Activated T-cell treated with anti-CD3 and anti-CD28 coated beads, Interleukin-2, amount 50 U/mL, for 72 hours (primary cell): ENCODE measurements at places on chromosomes 12 and 14.

DNA sequence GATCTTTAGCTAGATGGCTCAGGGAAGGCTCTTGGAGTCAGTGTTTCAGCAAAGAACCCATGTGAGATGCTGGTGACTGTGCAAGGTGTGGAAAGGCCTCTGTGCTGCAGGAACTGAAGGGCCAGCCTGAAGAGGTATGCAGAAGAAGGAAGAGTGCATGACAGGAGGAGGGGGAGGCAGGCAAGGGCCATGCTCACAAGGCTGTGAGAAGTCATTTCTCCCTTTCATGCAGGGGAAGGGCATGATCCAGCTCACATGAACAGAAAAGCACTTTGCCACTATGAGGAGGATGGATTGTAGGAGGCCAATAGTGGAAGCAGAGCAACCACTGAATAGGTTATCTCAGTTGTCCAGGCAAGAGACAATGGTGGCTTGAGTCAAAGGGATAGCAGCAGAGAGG, 83.7 kb downstream of the SSPN start:
- no peak for DNase-seq

DNA sequence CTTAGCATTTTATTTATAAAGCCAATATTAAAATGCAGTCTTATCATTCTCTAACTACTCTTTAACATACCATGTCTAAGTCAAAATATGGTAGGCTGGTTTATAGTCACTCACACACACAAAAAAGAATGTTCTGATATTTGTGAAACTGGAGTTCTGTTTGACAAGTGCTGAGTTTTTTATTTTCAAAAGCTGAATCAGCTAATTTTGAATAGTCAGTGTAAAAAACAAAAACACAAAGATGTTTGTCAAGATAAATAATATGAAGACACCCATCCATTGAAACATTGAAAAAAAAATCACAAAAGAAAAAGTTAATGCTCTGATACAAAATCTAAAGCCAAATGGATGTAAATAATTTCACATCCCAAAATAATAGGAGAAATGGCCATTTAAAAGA, 231.5 kb downstream of the MED13L start:
- no peak for DNase-seq

DNA sequence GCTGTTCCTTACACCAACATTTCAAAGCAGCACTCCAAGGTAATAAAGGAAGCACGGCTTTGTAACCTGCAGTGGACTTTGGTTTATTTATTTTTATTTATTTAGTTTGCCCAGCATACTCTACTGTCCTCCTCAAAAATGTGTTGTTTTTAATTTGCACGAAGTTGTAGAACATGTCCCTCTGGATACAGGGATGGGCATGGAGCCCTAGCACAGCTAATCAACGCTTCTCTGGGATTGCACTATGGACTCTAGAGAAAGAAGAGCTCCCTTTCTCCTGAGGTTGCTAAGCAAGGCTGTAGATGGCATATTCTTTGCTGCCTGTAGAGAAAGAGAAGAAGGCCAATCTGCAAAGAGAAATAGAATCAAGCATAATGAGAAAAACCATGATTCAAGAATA, 5.9 kb upstream of the ANAPC5 start:
- no peak for DNase-seq

- DNase-seq, result no peak
These were observed 37.3 kb downstream of the PTPN11 start for GRCh38 chr12:112456029-112456428.

DNA sequence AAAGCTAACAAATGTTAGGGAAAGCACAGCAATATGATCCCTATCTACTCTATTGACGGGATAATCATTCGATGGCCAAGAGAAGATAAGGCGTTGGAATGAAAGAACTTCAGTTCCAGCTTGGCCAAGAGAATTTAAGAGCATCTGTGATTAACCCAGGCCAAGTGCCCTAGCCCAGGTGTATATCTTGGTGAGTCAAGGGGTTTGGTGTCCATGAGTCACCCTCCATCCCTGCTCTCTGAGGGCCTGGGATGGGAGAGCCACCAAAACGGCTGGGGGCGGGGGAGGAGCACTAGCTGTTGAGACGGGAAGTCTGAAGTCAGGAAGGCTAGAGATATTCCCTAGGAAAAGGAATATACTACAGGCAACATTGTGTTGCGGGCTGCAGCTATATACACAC, 13.0 kb downstream of the TBPL2 start:
- DNase-seq, result no peak

- DNase-seq, result no peak
These were observed 64.9 kb upstream of the PCED1B start for GRCh38 chr12:47014474-47014873.

DNA sequence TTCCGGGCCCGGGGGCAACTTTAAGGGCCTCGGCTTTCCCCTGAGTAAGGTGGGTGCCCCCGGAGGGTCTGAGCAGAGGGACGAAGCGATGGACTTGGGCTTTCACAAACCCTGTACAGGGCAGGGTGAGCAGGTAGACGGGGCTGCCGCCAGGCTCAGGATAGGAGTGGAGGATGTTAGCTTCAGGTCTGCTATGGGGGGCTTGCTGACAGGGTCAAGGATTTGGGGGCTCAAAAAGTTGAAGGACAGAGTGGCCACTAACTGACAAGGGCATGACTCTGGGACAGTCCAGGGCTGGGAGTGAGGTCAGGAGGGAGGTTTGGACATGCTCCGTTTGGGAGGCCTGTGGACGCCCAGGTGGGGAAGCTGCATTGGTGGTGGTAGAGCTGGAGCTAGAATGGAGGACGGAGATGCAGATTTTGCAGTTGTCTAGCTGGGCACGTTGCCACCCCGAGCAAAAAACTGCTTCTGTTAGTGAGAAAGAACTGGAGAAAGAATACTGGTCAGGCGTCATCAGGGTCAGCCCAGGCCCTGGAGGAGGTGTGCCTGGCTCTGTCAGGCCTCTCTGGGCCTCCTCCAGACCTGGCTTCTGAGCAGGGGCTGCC, 113.3 kb downstream of the ADGRD1 start:
- no peak for DNase-seq

GRCh38 chr14:33933386-33933933, 17.4 kb downstream of the EGLN3 start:
- no peak for DNase-seq

DNA sequence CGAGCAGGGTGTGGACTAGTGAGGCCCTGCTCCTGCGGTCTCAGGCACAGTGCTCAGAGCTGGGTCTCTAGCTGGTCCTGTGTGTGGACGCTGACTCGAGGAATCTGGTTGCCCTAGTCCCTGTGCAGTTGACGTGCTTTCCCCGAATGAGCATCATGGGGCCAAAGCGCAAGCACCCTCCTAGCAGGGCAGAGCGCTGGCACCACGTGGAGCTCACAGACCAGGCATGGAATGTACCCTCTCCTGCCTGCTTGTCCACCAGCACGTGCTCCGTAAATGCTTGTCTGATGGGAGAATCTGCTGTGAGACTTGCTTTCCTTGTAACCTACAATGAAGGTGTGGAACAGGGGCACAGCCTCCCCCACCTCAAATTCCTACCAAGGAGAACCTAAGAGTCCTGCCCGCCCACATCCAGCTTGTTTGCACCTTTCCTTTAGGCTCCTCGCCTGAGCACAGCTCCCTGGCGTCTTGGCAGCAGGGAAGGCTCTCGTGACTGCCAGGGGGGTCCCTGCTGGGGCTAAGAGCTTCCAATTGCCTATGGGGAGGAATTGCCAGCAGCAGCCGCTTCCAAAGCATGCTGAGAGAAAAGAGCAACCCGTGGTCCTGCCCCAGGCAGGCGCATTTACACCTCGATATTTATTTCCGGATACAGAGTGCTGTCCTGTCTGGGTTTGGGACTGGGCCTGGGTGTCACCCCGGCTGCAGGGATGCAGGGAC, 125.0 kb downstream of the PIWIL1 start:
- no peak for DNase-seq

GRCh38 chr14:96139879-96140278, 64.8 kb upstream of the BDKRB2 start:
- DNase-seq, result no peak

GRCh38 chr12:15443611-15444010, 121.3 kb downstream of the PTPRO start:
- no peak for DNase-seq

GRCh38 chr14:88488081-88488480, 66.7 kb downstream of the PTPN21 start:
- DNase-seq, result no peak

- DNase-seq, result no peak
These were observed 45.5 kb downstream of the KTN1 start for GRCh38 chr14:55625481-55625880.

GRCh38 chr12:64186789-64187188, 35.3 kb downstream of the KICS2 start:
- peak; percentile 26 for DNase-seq

DNA sequence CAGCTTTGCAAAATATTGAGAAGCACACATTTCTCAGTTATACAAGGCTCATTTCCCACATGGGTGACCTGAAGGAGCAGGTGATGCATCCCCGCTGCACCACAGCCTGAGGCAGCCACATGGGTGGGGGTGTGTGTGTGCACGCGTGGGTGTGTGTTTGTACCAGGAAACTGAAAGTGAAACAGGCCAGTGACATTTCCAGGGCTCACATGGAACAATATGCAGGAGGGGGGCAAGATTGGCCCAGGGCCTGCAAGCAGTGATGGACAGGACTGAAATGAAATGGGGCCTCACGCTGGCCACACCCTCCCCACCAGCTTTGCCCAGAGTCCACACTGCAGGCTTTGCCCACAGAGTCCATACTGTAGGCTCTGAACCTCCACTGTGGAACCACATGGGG, 154.2 kb upstream of the PARP11 start:
- DNase-seq, result peak; percentile 66

DNA sequence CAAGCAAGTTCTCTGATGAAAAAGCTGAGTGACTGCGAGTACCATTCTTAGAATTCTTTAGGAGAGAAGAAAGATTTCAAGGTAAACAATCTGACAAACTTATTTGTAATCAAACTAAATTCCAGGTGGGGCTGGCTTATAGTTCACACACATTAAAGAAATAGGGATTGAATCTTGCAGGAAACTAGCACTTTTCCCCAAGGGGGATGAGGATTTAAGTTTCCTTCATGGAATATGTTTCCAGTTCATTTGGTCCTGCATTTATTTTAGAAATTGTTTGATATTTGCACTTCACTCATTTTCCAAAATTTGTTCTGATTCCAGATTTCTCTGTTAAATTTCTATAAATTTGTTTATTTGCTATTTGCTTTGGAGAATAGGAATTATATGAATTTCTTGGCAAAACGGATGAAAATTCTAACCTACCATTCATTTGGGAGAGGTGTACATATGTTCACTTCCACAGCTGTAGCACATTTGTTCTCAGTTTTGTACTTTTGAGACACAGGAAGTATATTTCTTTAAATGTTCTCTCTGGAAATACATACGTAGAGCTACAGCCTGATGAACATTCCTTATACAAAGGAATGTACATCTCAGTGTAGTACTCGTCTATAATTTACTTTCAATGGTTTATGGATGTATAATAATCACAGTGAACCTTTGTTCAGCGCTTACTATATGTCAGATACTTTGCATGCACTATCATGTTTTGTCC, 145.5 kb downstream of the AKAP6 start:
- no peak for DNase-seq

DNA sequence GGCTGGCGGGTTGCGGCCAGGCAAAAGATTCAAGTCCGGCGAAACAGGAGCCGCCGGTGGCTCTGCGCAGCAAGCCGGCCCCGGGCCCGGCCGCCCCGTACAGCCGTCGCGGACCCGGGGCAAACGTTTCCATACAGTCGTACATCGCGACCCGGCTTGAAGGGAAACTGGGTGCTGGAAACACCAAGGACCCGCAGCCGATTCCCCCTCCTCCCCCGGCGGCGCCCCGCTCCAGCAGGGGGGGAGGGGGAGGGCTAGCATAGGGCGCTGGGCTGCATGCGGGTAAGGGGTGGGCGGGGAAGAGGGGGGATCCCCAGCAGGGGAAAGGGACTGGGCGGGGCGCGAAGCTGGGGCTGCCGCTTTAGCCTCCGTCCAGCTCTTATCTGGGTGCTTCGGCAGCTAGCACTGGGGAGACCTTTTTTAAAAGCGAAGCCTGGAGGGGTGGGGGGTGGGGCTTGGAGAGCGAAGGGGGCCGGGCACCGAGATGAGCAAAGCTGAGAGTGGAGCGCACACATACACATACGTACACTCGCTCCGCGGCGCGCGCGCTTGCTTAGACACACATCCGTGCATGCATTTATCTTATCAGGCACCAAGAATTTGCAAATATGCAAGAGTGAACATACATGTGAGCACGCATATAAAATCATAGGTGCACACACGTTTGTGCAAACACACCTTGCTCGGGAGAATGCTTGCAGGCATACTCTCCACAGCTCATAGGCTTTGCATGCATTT, 11.9 kb downstream of the RARG start:
- DNase-seq, result peak; percentile 83

GRCh38 chr14:53663709-53664108, 292.9 kb downstream of the BMP4 start:
- DNase-seq, result no peak

DNA sequence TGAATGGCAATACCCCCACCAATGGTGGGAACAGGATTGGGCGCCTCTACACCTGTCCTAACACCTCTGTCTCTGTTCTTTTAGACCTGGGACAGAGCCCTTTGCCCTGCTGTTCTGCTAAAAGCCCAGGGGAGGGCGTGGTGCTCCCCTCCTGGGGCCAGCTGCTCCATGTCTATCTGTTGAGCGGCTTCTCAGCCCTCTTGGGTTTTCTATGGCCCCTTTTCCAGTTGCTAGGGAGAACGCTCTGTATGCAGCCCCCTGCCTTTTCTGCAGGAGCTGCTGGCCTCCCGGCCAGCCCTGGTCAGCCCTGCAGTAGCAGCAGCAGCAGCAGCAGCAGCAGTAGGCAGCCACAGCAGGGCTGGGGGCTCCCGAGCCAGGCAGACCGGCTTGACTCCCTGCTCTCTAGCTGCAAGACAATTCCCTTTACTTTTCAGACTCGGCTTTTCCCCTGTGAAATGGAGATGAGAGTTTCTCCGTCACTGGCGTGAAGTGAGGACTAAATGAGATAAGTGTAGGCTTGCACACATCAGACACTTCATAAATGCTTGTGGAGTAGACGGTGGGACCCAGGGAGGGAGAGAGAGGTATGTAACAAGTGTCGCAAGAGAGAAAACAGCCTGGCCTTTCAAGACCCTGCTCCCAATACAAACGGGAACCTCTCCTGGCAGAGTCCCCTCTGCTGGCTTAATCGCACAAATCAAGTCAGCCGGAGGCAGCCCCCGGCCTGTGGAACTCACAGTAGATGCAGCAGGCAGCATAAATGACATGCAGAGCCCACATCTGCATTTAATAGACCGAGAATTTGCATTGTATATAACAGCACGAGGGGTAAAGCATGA, 1.0 kb downstream of the RTL1 start:
- no peak for DNase-seq

- no peak for DNase-seq
These were observed 3.5 kb downstream of the RAB15 start for GRCh38 chr14:64968651-64969050.

DNA sequence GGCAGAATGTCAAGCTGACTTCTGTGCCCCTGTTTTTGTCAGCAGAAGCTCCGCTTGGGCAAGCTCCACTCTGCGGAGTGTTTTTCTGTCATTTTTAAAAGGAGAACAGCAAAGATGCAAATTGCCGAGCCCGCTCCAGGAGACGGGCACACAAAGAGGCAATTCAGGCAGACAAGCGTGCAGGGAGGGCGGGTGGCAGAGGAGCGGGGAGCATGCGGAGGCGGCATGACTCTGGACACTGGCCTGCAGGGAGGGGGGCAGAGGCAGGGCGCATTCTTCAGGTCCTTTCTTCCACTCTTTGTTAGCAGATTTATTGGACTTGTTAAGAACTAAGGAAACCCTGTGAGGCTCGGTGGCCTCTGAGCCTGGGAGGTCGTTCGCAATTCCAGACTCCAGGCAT, 187.3 kb upstream of the RMST start:
- no peak for DNase-seq
